ENCODE measurements at places on chromosomes 6 and 20. TPM values are rescaled to one million over a fixed set of nuclear protein-coding genes. Genes with fewer than 3 reads are reported as not detected.

DNA sequence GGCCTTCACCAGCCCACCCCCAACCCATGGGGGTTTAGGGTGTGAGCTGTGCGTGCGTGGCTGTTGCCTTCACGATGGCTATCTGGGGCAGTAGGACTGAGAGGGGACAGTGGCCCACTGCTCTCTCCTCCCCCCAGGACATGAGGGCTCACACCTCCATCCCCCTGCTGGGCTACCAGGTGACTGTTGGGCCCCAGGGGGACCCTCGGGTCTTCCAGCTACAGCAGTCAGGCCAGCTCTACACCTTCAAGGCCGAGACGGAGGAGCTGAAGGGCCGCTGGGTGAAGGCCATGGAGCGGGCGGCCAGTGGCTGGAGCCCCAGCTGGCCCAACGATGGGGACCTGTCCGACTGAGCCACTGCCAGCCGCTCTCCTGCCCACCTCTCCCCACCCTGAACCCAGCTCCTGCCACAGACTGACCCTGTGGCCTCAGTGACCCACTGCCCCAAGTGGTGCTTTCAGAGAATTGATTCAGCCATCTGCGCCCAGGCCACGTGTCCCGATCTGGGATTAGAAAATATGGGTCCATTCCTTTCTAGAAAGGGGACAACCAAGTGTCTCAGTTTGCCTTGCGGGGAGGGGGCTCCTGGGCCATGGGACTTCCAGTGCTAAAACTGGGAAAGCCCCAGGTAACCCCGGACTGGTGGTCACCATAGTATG, 22.5 kb downstream of the FGD2 start:
- no peaks in the 10 kb centered on the region for H3K36me3 ChIP-seq
- DNase-seq = no peak
- H3K27me3 ChIP-seq = no peaks in the 10 kb centered on the region
- H3K27ac ChIP-seq = no peak overlapping the region

GRCh38 chr6:43325876-43326275, 17.2 kb upstream of the CRIP3 start:
- no peaks in the 10 kb centered on the region for H3K4me1 ChIP-seq
- no peak overlapping the region for H3K4me3 ChIP-seq
- no peak overlapping the region for H3K27ac ChIP-seq
- no peaks in the 10 kb centered on the region for H3K36me3 ChIP-seq
- DNase-seq = no peak
- no peaks in the 10 kb centered on the region for H3K27me3 ChIP-seq

Gene PRR18
- 0.95 TPM for total RNA-seq

GRCh38 chr6:40276141-40276540, 311.0 kb downstream of the LRFN2 start:
- H3K4me1 ChIP-seq = no peaks in the 10 kb centered on the region
- H3K27ac ChIP-seq = no peak overlapping the region
- no peak for DNase-seq

GRCh38 chr6:45569210-45569945, 191.6 kb upstream of the SUPT3H start:
- H3K27me3 ChIP-seq = no peaks in the 10 kb centered on the region
- DNase-seq = no peak
- H3K36me3 ChIP-seq = no peaks in the 10 kb centered on the region
- peaks cover 22% of the 10 kb centered on the region for H3K4me1 ChIP-seq

Gene SLC4A11
- 8.6 TPM for total RNA-seq

Gene FAM50B
- not detected for total RNA-seq

Gene BPIFA1
- not detected for total RNA-seq

Gene FHL5
- total RNA-seq = not detected

DNA sequence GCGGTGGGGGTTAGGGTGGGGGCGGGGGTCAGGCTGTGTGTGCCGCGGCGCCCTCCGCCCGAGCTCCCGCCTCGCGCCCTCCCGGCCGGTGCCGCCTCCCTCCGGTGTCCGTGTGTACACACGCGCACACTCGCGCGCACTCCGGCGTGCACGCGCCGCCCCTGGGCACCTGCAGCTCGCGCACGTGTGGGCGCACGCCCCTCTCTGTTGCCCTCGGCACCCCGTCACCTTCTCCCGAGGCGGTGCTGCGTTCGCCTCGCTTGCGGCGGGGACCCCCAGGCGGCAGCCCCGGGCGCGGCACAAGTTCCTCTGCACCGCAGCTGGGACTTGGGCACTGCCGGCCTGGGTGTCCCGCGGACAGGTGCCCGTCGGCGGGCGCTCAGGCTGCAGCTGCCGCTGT, 525 bp downstream of the MACROD2 start:
- H3K36me3 ChIP-seq = no peaks in the 10 kb centered on the region
- peak overlapping the region; percentile 40 for H3K27ac ChIP-seq
- H3K4me3 ChIP-seq = peak overlapping the region; percentile 97

Gene PLEKHG1
- total RNA-seq = 35.0 TPM

DNA sequence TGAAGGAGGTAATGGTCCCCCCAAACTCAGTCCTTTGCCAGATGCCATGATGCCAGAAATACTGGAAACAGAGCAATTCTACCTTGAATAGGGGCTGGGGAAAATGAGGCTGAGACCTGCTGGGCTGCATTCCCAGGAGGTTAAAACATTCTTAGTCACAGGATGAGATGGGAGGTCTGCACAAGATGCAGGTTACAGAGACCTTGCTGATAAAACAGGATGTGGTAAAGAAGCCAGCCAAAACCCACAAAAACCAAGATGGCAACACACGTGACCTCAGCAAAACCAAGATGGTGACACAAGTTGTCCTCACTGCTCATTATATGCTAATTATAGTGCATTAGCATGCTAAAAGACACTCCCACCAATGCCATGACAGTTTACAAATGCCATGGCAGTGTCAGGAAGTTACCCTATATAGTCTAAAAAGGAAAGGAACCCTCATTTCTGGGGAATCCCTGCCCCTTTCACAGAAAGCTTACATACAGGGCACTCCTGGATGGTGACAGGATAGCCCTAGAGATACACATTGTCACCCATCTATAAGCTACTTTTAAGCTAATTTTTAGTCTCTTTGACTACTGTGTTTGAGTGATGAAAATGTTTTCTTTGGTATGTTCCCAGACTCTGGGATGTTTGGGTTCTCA, 979.7 kb downstream of the TBC1D32 start:
- H3K36me3 ChIP-seq = no peaks in the 10 kb centered on the region
- H3K27ac ChIP-seq = no peak overlapping the region
- no peaks in the 10 kb centered on the region for H3K4me1 ChIP-seq
- no peak overlapping the region for H3K4me3 ChIP-seq
- no peak for DNase-seq

Gene FOXA2
- total RNA-seq = 43.6 TPM

DNA sequence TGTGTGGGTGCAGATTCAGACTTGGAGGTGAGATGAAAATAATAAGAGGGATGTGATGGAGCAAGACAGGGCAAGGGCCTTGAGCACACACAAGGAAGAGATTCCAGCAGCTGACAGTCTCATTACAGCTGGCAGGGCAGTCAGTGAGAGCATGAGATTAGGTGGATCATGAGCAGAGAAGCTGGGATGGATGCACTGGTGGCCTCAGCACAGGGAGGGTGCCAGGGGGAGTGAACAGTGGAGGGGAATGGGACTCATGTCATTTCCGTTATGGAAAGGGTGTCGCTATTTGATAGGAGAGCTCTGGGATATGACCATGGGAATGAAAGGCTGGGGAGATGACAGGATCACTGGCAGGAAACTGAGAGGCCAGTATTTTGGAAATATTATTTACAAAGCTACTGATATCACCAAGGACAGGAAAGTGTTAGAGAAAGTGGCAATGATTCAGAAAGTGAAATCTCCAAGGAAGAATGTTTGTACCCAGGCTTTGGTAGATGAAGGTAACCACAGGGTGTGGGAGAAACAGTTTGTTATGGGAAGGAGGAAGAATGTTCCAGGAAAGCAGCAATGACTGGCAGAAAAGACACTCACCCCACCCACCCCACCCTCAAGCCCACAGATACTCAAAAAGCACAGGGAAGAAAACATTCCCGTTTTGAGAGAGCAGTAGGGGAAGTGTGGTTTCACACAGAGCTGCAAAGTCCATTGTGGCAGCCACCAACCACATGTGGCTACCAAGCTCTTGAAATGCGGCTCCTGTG, 214.7 kb upstream of the PROKR2 start:
- H3K4me1 ChIP-seq = no peaks in the 10 kb centered on the region
- H3K27me3 ChIP-seq = no peaks in the 10 kb centered on the region
- H3K27ac ChIP-seq = no peak overlapping the region
- no peaks in the 10 kb centered on the region for H3K36me3 ChIP-seq

DNA sequence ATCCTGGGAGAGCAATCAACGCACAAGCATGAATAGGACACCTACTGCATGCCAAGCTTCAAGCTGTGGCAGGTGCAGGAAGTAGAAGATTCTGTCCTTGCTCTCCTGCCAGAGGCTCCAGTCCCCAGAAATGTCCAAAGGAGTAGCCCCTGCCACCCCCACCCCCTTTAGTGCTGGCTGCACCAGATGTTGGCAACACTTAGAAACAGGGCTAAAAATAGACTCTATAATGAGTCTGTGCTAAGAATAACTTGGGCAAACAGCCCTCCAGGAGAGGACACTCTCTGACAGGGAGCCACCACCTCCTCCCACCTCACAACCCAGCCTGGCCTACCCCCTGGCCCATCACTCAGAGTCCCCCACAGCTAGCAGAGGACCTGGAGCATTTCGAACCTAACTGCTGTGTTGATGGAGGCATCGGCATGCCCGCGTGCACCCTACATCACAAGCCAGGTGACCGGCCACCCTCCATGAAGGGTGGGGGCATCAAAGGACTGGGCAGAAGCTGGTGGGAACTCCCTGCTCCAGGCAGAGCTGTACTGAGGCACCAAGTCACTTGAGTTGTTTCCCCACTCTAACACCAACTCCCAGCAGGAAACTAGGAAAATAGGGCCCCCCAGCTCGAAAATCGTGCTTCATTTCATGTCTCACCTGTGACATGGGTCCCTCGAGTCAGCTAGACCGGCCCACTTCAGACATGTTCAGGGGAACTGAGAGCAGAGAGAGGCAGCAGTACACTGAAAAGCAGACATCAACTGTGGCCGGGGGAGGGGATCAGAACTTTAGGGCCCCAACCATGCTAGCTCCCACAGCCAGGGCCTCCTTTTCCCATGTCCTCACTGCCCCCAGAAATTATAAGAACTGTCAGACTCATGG, 18.7 kb downstream of the TFEB start:
- no peak overlapping the region for H3K27ac ChIP-seq
- no peaks in the 10 kb centered on the region for H3K36me3 ChIP-seq
- H3K4me3 ChIP-seq = no peak overlapping the region

DNA sequence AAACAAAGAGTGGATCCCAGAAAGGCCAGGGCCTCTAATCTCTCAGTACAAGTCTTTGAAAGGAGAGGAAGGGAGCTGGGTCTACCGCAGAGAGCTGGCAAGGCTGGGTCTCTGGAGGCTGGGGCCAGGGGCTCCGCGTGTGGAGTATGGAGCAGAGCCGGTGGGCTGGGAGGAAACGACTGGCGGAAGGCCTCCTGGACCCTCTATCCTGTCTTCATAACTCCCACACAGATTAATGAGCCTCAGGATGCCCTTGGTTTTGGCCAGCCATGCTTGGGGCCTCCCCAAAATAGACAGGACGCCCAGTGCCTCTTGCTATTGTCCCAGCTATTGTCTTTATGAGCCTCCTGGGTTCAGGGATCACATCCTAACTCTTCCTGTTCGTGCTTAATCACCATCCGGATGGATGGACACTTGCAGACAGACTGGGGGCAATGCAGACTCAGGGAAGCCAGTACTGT, 306.4 kb downstream of the DHX35 start:
- H3K4me3 ChIP-seq = no peak overlapping the region
- H3K4me1 ChIP-seq = no peaks in the 10 kb centered on the region
- DNase-seq = no peak
- H3K27me3 ChIP-seq = no peaks in the 10 kb centered on the region
- no peaks in the 10 kb centered on the region for H3K36me3 ChIP-seq
- H3K27ac ChIP-seq = no peak overlapping the region

- no peak for DNase-seq
- no peaks in the 10 kb centered on the region for H3K36me3 ChIP-seq
- no peak overlapping the region for H3K4me3 ChIP-seq
- H3K27ac ChIP-seq = no peak overlapping the region
- H3K27me3 ChIP-seq = no peaks in the 10 kb centered on the region
Measured at GRCh38 chr6:163735076-163735475, 320.6 kb downstream of the QKI start.

All from Caco-2 (cell line).